ENCODE measurements at places on chromosomes 1 and 21. TPM values are rescaled to one million over a fixed set of nuclear protein-coding genes. Genes with fewer than 3 reads are reported as not detected.

DNA sequence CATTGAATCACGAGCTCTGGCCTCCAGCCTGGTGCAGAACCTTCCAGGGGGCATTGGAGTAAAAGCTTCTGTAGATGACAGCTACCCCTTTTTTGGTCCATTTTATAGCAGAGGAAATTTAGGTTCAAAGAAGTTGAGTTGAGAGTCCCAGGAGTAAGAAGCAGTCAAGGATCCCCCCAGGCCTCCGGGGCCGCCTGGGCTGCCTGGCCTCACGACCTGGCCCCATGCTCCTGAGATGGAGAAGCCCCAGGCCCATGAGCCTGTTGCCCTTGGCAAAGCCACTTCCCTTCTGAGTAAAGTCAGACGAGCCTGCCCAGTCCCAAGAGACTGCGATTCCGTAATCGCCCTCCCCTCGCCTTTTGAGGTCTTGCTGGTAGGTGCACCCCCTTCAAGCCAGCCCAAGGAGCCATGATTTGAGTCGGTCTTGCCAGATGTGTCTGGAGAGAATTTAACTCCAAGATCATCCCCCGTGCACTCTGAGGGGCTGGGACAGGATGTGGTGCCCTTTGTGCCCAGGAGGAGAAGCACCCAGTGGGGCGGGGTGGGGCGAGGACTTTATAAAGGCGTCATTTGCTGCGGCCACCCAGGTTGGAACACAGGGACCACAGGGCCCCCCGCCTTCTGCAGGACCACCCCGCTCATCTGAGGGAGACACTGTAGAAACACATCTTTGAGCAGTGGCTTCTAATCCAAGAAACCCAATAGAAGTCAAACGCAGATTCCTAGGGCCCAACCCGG, 30.1 kb downstream of the PDE9A start:
- peaks cover 61% of the 10 kb centered on the region for H3K4me1 ChIP-seq
- no peak overlapping the region for H3K4me3 ChIP-seq
- peaks cover 2% of the 10 kb centered on the region for H3K27me3 ChIP-seq
- no peak for DNase-seq
- peak overlapping the region; percentile 65 for H3K27ac ChIP-seq
- H3K36me3 ChIP-seq, result no peaks in the 10 kb centered on the region

- no peak for DNase-seq
- no peaks in the 10 kb centered on the region for H3K4me1 ChIP-seq
- no peak overlapping the region for H3K27ac ChIP-seq
- no peaks in the 10 kb centered on the region for H3K36me3 ChIP-seq
These were observed 71.0 kb downstream of the AJAP1 start for GRCh38 chr1:4725416-4725815.

DNA sequence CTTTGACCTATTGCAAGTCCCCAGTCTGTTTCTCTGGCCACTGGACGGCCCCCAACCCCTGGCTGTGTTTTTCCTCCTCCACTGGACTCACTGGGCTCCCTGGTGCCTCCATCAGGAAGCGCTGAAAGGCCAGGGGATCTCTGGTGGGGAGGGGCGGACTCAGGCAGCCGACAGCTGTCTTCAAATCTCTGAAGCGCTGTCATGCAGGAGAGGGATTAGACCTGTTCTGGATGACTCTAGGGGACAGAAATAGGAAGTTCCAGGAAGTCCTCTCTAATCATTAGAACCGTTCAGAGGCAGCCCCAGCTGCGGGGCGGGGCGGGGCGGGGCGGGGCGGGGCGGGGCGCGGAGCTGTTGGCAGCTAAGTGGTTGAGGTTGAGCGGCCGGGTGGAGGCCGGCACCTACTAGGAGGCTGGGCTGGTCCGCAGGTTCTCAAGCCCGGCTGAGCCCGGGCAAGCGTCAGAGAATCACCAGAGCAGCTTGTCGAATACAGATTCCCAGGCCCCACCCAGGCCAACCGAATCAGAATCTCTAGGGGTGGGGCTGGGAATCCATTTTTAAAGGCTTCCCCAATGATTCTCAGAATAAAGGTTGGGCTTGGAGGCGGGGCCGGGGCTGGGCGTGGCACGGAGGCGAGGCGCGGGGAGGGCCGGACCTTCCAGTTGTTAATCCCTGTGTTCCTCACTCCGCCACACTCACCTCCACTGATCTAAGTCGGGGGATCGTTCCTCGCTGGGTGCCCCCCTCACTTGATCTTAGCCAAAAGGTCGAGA, 11.4 kb upstream of the PHLDA3 start:
- H3K36me3 ChIP-seq, result peaks cover 6% of the 10 kb centered on the region
- H3K4me3 ChIP-seq, result peak overlapping the region; percentile 9
- H3K27me3 ChIP-seq, result peaks cover 9% of the 10 kb centered on the region
- DNase-seq, result no peak

- peaks cover 46% of the 10 kb centered on the region for H3K36me3 ChIP-seq
- H3K27me3 ChIP-seq, result no peaks in the 10 kb centered on the region
- peak; percentile 26 for DNase-seq
- H3K4me1 ChIP-seq, result no peaks in the 10 kb centered on the region
- H3K4me3 ChIP-seq, result no peak overlapping the region
These were observed 13.8 kb downstream of the PARK7 start for GRCh38 chr1:7975212-7975865.

DNA sequence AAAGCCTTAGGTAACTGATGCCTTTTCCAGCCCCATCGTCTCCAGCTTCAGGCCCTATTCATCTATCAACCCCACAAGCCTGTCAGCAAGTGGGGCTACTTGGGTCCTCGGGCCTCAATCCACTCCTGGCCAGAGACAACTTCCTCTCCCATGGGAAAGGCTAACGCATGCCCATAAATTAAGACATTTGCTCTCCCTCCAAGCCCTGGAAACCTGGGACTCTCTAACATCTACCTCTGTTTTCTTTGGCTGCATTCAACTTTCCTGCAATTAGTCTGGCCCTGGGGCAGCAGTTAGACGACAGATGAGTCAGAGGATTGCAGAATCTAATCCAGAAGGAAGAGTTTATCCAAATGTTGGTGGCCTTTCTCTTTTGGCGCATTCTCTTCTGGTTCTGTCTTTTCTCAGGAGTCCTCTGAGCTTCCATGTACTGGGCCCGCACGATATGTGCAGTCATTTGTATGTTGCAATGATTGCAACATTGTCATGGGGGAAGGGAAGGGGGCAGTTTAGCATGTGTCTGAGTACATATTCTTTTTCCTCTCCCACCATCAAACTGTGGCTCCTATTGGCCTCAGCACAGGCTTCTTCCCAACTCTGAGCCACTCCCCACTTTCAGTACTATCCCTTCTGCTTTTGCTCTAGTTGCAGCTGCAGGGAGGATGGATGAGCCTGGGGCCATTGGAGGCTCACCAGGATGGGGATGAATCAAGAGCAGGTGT, 54.4 kb downstream of the NAV1 start:
- H3K27ac ChIP-seq, result no peak overlapping the region
- H3K27me3 ChIP-seq, result no peaks in the 10 kb centered on the region
- no peaks in the 10 kb centered on the region for H3K36me3 ChIP-seq
- H3K4me1 ChIP-seq, result no peaks in the 10 kb centered on the region

- H3K27me3 ChIP-seq, result no peaks in the 10 kb centered on the region
- H3K27ac ChIP-seq, result no peak overlapping the region
- H3K4me1 ChIP-seq, result no peaks in the 10 kb centered on the region
- H3K4me3 ChIP-seq, result no peak overlapping the region
These were observed 28.2 kb downstream of the SLC30A10 start for GRCh38 chr1:219900201-219900600.

The LCE3D gene
- not detected for total RNA-seq

The GSTM4 gene
- 47.1 TPM for total RNA-seq
